ENCODE measurements at places on chromosomes 5 and 9. TPM values are rescaled to one million over a fixed set of nuclear protein-coding genes. Genes with fewer than 3 reads are reported as not detected.

DNA sequence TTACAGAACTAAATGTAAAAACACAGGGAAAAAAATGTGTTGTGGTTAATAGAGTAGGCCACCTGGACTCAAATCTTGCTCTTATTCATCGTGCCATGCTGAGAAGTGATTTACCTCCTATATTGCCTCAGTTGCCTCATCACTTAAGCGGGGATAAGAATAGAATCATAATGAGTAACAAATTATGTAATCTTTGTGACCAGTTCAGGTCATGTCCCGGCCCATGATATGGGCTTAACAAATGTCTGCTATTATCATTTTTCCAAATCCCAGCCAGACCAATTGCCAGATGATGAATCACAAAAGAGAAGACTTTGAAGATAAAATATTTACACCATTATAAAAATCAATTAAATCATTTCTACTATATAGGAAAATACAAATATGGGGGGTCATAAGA lies 89.8 kb downstream of the CDH6 start:
- no peak for DNase-seq

GRCh38 chr5:53180991-53181390 lies 71.4 kb upstream of the MOCS2 start:
- no peak for DNase-seq

GRCh38 chr9:124303762-124304161 lies 46.0 kb downstream of the NEK6 start:
- no peak for DNase-seq

- no peak for DNase-seq
These were observed 32.6 kb downstream of the FNBP1 start for GRCh38 chr9:130010151-130010988.

- no peak for DNase-seq
These were observed 136.2 kb upstream of the TRIM32 start for GRCh38 chr9:116550696-116551436.

DNA sequence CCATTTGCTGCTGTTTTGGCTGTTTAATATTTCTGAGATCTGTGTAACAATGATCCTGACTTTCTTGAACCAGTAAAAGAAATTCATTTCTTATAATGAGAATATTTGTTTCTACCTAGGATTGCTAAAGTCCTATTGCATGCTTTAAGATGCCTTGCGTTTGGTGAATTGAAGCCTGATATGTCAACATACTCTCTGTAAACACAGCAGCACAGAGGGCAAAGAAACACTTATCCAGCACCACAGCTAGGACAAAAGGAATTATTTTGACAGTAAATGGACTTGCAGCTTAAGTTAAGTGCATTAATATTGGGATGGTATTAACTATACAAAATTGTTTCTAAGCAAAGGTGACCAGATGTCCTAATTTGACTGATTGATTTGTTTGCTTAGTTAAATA lies 2031.2 kb upstream of the CDH6 start:
- no peak for DNase-seq

GFI1B gene
- not detected for polyA plus RNA-seq
